ENCODE measurements at places on chromosomes 13 and 19. TPM values are rescaled to one million over a fixed set of nuclear protein-coding genes. Genes with fewer than 3 reads are reported as not detected.

GRCh38 chr19:29779921-29780320 lies 31.9 kb upstream of the CCNE1 start:
- H3K4me3 ChIP-seq = no peak overlapping the region
- no peak for DNase-seq
- H3K4me1 ChIP-seq = no peaks in the 10 kb centered on the region

GRCh38 chr19:34580408-34580807 lies 96.6 kb downstream of the SCGB2B2 start:
- no peak overlapping the region for H3K4me3 ChIP-seq
- peaks cover 2% of the 10 kb centered on the region for H3K27me3 ChIP-seq
- no peak for DNase-seq
- no peak overlapping the region for H3K27ac ChIP-seq
- no peaks in the 10 kb centered on the region for H3K36me3 ChIP-seq
- no peaks in the 10 kb centered on the region for H3K4me1 ChIP-seq

The PLPP2 gene
- polyA plus RNA-seq = not detected

The ZNF837 gene
- polyA plus RNA-seq = 0.13 TPM

The CCDC61 gene
- 8.8 TPM for polyA plus RNA-seq

The ECSIT gene
- 26.4 TPM for polyA plus RNA-seq

- H3K27ac ChIP-seq = no peak overlapping the region
- H3K4me3 ChIP-seq = no peak overlapping the region
- DNase-seq = no peak
- H3K4me1 ChIP-seq = no peaks in the 10 kb centered on the region
- H3K36me3 ChIP-seq = no peaks in the 10 kb centered on the region
- no peaks in the 10 kb centered on the region for H3K27me3 ChIP-seq
These were observed 529.2 kb upstream of the NBEA start for GRCh38 chr13:34412817-34413375.

DNA sequence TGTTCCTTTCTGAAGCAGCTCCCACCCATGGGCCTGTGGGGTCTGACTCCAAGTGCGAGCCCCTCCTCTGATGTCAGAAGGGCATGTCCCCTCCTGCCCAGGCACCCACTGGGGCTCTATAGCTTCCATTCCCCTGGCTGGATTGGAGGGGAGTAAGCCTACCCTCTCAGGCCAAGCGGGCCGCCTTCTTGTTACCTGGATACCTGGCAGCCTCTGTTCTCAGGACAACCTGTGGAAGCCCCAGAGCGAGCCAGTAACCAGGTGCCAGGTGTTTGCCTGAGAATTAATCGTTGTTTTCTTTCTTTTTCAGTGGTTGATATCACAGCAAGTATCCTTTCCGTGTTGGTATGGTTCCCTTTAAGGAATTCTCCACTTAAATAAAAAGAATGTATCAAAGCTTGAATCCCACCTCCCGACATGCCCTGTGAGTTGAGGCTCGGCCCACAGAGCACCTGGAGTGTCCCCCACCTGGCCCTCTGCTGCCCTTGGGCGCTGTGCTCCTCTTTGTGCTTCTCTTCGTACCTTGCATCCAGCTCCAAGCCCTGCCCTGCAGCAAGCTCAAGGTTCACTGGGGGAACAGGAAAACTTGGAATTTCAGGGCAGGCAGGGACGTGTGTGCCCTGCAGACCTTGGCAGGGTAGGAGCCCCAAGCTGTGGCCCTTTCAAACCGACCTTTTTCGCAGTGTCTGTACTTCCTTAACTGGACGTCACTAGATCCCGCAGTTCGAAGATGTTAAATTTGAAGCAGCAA lies 15.0 kb downstream of the MAU2 start:
- no peaks in the 10 kb centered on the region for H3K4me1 ChIP-seq
- H3K36me3 ChIP-seq = peaks cover 87% of the 10 kb centered on the region
- H3K27ac ChIP-seq = no peak overlapping the region
- no peaks in the 10 kb centered on the region for H3K27me3 ChIP-seq
- H3K4me3 ChIP-seq = no peak overlapping the region
- no peak for DNase-seq

Data from CD14-positive monocyte (primary cell).